ENCODE measurements at places on chromosomes 3 and 15.

- DNase-seq: no peak
Measured at GRCh38 chr15:40420071-40420713, 14.6 kb downstream of the IVD start.

DNA sequence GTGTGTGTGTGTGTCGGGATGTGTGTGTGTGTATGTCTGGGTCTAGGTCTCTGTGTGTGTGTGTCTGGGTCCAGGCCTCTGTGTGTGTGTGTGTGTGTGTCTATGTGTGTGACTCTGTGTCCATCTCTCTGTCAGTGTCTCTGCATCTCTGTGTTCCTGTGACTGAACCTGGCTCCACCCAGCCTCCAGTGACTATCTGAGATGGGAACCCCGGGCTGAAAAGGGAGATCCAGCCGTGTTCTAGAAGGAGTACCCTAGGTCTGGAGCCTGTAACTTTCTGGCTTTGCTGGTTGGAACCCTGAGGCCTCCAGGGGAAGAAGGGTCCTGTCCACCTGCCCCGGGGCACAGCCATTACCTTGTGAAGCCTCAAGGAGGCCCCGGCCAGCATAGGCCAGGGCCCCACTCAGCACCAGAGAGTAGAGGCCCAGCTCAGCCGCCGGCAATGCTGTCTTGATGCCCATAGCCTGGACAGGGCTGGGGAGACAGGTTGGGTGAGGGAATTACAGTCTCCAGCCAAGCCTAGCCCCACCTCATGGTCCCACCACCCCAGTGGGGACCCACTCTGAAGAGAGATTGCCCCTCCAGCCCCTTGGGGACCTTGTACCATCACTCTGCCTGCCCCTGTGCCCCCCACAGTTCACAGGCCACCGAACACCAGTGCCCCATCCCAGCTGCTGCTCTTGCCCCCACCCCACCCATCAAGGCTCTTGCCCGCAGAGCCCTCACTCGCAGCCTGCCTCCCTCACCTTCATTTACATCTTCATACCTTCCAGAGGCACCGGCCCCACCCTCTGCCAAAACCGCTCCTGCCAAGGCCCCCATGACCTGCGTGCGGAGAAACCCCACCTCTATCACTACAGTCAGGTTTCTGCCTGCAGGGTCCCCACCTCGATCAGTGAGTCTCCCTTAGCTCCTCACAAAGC is 2.0 kb downstream of the HHATL start:
- DNase-seq: no peak

GRCh38 chr3:103968131-103968530 is 1398.6 kb upstream of the ALCAM start:
- DNase-seq: no peak

GRCh38 chr3:45273681-45274515 is 47.8 kb upstream of the TMEM158 start:
- no peak for DNase-seq

- DNase-seq: no peak
Measured at GRCh38 chr3:53188136-53188685, 27.2 kb downstream of the PRKCD start.

DNA sequence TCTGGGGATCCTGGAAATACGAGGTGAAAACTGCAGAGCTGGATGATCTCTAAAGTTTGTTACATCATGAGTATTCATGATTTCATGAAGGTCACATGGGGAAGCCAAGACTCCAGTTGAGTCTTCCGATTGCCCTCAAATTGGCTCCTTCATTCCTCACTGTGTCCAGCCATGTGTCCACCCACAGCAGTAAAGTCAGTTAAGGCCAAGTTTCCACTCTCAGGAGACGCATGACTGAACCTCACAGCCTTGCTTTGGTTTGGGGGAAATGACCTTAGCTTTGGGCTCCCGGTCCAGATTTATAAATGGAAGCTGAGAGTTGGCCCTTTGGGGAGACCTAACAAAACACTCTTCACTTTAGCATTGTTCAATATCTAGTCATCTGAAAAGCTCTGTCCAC is 289.7 kb upstream of the MCTP2 start:
- no peak for DNase-seq

- peak; percentile 52 for DNase-seq
Measured at GRCh38 chr3:43162230-43163084, 56.6 kb upstream of the POMGNT2 start.

GRCh38 chr3:141441381-141442364 is 45.2 kb upstream of the RASA2 start:
- DNase-seq: peak; percentile 37

DNA sequence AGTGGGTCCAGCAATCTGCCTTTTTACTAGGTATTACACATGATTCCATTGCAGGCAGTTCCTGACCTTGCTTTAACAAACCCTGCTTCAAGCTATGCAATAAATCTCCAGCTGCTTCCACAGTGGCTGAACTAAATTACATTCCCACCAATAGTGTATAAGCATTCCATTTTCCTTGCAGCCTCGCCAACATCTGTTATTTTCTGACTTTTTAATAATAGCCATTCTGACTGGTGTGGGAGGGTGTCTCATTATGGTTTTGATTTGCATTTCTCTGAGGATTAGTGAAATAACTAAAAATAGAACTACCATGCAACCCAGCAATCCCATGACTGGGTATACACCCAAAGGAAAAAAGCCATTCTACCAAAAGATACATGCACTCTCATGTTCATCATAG is 36.4 kb upstream of the DNAJC13 start:
- DNase-seq: no peak

GRCh38 chr15:29937956-29938355 is 115.7 kb upstream of the TJP1 start:
- DNase-seq: no peak

DNA sequence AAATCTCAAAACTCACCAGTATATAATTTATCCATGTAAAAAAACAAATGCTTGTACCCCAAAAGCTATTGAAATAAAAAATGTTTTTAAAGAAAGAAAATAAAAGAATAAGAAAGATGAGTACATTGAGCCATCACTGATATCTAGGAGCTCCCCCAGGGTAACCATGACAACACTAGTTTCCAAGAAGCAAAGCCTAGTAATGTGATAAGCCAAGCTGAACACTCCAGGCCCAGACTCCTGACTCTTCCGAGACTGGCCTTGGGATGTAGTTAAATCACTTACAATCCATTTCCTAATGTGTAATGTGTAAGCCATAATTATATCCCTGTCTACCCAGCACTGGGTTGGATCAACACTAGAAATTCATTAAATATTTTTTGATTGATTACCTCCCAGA is 21.1 kb upstream of the ATP8B4 start:
- no peak for DNase-seq

DNA sequence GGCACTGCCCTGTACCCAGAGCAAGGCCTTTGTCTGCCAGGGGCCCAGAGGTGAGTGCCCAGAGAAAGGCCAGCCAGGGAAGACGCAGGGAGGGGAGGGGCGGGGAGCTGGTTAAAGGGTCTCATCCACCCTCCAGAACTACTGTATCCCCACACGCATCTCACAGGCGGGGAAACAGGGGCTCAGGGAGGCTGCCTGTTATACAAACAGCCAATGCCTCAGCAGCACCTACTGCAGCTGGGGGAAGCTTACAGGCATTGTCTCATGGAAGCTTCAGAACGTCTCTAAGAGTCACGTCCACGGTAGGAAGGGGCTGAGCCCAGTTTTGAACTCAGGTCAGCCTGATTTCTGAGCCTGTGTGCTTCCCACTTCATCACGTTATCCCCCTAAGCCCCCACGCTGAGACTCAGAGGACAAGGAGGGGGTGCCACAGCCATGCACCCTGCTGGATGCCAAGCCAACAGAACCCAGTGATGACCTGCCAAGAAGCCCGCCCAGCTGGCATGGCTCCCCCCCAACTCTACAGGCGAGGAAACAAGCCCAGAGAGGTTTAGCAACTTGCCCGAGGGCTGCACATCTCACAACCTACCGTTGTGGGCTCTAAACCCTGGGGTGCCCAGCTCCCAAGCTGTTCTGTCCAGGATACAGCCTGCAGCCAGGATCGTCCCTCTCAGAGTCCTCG is 54.5 kb downstream of the IQSEC1 start:
- no peak for DNase-seq

DNA sequence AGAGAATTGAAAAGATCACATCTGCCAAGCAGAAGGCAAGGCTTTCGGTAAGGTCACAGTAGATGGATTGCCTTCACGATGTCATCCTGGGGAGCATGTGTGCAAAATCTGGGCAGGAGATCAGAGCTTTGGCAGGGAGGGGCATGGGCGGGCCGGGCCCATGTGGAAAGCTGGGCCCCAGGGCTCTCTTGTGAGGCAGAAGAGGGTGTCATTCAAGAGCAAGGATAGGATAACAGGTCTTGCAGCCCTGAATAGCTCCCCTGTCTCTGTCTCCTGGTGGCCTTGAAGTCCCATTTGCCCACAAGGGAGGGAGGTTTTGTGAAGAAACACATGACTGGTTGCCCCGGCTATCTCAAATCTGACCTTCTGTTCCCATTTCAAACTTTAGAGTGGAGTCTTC is 172.0 kb downstream of the OPA1 start:
- no peak for DNase-seq

GRCh38 chr15:77002954-77003912 is 8.3 kb downstream of the PSTPIP1 start:
- no peak for DNase-seq

DNA sequence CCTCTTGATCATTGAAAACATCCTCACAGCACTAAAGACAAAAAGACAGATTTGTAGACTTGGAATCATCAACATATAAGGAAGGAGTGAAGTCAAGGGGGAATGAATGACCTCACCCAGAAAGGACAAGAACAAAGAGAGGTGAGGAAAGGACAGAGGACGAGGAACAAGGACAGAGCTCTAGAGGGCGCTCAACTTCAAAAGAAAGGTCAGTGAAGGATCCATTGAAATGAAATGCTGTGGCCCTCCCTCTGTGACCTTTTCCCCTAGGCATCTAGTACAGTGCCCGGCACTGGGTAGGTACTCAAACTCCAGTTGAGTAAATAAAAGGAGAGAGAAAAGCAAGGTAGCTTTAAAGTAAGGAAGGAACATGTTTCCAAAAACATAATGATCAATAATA is 2.6 kb downstream of the ATP8B4 start:
- no peak for DNase-seq

- no peak for DNase-seq
Measured at GRCh38 chr15:94256511-94256910, 25.1 kb downstream of the MCTP2 start.

DNA sequence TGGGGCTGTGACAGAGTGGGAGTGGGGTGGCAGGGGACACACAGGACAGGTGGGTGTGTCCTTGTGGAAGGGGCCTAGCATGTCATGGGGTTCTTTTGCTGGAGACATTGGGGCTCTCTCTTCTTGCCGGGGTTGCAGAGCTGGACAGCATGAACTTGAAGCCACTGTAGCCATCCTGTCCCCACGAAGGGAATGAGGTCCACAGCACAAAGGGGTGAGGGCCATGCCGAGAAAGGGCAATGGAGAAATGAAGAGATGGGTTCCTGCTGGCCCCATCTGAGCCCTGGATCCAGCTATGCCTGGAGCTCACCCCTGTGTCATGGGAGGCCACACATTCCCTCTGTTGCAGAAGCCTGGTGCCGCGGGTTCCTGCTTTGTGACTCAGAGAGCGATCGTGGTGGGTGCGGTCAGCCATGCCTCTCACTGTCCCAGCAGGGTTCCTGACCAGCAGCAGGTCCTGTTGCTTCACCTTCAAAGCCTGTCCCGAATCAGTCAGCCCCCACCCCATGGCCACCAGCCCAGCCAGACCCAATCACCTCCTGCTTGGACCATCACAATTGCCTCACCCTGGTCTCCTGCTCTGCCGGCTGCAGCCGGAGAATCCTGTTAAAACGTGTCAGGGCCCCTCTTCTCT is 50.0 kb downstream of the DNAJB8 start:
- DNase-seq: no peak

- no peak for DNase-seq
Measured at GRCh38 chr3:139619484-139619883, 58.3 kb downstream of the NMNAT3 start.

- DNase-seq: no peak
Measured at GRCh38 chr3:99683465-99683864, 45.1 kb downstream of the COL8A1 start.

DNA sequence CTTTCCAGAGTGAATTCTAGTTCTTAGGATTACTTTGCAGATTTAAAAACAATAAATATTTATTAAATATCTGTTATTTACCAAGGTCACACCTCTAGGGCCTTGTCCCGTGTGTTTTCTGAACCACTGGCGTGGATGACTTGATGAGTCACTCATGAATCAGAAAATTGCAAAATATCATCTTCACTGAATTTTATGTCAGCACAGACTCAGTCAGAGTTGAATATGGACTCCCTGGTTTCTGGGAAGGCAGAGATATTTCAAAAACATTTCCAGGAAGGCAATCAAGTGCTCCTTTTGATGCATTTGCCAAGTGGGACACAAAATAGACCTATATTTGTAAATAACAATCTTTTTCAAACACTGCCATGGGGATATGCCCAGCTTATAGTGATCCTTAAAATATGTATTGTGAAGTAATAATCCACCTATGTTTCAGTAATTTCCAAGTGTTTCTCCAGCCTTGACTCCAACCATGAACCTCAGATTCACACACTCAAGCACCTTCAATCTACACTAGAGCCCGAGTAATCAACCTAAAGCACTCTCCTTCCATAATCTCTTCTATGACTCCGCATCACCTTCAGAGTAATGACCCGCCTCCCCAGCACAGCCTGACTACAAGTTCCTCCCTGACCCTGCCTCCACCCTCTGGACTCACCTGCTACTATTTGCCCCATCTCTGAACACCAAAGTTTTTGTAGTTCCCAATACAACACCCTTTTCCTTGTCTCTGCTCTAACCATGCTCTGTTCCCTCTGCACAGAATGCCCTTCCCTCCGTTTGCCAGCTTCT is 24.3 kb downstream of the DPH3 start:
- no peak for DNase-seq

GRCh38 chr3:15318661-15319060 is 13.7 kb downstream of the SH3BP5 start:
- no peak for DNase-seq

DNA sequence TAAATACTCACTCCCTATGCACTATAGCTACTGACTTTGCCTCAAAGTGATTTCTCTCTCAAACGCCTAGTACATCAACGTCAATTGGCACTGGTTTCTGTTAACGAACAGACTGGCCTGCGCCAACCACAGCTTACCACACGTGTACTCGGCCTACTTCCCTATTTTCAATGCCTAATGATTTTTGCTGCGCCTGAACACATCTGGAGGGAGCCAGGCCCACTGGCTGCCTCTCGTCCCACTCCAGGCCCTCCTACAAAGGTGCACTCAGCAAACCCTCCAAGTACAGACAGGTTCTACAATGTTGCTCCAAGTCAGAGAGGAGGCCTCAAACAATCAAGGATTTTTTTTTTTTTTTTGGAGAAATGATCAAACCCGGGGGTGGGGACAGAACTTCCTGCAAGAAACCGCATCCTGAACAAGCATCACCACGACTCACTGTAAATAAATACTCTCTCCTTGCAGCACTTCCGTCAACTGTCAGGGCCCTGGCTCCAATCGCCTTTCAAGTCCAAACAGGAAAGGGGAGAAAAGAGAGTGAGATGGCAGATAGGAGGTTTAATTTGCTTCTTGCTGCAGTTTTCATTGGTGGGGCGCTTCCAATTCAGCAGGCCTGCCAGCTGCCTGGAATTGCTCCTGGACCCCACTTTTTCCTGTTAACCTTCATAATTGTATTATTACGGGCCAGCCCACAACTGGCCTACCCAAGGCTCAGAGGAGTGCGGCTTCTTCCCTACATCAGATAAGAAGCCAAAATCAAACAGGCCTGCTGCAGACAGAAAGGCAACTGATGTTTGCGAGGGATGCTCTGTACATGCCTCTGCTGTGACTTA is 139.3 kb downstream of the FOXP1 start:
- no peak for DNase-seq

- DNase-seq: no peak
Measured at GRCh38 chr3:79926522-79926921, 158.7 kb upstream of the ROBO1 start.

GRCh38 chr3:142269767-142270166 is 44.4 kb upstream of the GK5 start:
- no peak for DNase-seq
